Activated CD4-positive, alpha-beta T cell treated with anti-CD3 and anti-CD28 coated beads, Interleukin-2, amount 10 ng/mL, durations not matched to agents 7 days and 5 days (primary cell): ENCODE measurements at places on chromosomes 12 and 14. TPM values are rescaled to one million over a fixed set of nuclear protein-coding genes. Genes with fewer than 3 reads are reported as not detected.

NTS gene
- not detected for total RNA-seq

DNA sequence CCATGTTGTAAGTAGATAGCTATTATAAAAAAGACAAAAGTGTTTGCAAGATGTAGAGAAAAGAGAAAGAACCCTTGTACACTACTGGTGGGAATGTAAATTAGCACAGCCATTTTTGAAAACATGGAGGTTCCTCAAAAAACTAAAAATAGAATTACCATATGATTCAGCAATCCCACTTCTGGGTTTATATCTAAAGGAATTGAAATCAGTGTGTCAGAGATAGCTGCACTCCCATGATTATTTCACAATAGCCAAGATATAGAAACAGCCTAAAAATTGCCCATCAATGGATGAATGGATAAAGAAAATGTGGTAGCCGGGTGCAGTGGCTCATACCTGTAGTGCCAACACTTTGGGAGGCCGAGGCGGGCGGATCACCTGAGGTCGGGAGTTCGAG is 9.2 kb downstream of the PSMC6 start:
- no peak for DNase-seq

DNA sequence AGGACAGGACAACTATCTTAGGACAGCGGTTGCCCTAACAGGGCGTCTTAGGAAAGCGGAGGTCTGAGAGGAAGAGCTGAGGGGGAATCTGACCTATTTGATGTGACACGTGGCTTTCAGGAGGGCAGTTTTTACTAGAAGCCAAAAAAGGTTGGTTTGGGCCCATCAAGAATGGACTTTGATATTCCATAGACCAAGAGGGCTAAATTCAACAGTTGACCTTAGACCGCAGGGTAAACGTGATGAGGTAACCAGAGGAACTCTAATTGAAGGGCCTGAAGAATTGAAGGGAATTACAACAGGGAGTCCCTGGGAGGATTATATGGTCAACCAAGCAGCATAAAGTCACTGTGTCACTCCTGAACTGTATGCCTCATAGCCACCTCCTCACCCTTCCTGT is 11.5 kb downstream of the C1S start:
- no peak for DNase-seq

DNA sequence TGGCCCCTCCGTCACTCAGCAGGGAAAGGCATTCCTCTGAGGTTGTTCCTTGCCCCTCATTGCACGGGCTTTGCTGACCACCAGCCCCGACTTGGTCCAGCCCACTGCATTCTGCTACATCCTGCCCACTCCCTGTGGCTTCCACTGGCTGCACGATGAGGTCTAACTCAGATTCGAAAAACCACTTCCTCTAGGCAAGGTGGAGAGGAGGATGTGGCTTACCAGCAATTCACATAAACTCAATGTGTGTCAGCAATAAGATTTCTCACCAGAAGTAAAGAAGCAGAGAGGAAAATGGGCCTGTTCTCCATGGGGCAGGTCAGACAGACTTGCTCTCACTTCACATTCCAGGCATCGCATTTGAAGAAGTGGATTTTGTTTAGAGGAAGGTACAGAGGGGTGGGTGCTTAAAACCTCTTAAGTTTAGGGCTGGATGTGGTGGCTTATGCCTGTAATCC is 14.7 kb downstream of the GPR68 start:
- peak; percentile 88 for DNase-seq

GRCh38 chr14:86683561-86683960 is 1153.6 kb downstream of the FLRT2 start:
- no peak for DNase-seq

- DNase-seq = no peak
Measured at GRCh38 chr14:93537951-93538350, 107.2 kb downstream of the UNC79 start.

KRT74 gene
- total RNA-seq = 0.15 TPM

GRCh38 chr12:91868054-91868453 is 277.6 kb downstream of the BTG1 start:
- no peak for DNase-seq

DNA sequence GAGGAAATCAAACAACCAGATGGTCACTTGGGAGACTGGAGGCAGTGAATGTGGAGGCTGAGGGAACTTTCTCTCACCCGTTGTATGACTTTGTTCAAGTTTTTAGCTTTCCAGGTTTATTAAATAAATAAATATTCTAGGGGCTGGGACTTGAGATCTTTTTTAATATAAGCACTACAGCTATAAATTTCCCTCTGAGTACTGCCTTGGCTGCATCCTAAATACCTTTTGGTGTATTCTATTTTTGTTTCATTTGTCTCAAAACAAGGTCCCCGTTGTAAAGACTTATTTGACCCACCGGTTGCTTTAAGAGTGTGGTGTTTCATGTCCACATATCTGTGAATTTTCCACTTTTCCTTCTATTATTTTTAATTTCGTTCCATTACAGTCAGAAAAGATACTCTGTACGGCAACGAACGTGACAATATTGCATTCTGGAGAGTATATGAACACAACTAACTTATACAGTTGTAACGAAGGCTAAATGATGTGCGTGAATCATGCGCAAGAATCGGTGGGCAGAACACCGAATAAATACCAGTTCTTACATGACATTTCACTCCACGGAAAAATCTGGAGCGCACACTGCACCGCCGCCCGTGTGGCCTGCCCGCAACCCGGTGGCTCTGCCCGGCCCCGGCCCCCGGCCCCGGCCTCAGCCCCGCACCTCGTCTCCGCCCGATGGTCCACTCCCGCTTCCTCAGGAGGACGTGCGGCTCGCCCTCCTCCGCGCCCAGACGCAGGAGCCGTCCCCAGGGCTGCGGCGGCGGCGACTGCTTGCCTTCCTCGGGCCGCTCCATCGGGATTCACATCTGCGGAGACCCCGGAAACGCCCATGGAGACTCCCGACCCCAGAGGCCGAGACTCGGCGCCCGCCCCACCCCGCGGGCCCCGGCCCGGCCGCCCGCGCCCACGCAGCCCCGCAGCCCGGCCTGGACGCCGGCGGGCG is 602 bp downstream of the CHFR start:
- DNase-seq = peak; percentile 23

- no peak for DNase-seq
Measured at GRCh38 chr14:80678436-80678835, 263.1 kb downstream of the CEP128 start.

DNA sequence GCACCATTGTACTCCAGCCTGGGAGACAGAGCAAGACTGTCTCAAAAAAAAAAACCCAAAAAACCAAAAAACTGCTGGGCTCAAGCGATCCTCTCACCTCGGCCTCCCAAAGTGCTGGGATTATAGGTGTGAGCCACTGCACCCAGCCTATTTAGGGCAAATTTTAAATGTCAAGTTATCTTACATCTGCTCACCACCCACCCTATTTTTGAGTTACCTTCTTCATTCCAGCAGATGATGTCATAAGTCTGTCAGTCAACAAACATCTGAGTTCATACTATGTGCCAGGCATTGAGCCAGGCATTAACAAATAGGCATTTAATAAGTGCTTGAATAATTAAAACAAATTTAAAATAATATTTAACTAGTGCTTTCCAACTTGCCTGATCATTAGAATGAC is 21.5 kb downstream of the BATF start:
- DNase-seq = no peak

DNA sequence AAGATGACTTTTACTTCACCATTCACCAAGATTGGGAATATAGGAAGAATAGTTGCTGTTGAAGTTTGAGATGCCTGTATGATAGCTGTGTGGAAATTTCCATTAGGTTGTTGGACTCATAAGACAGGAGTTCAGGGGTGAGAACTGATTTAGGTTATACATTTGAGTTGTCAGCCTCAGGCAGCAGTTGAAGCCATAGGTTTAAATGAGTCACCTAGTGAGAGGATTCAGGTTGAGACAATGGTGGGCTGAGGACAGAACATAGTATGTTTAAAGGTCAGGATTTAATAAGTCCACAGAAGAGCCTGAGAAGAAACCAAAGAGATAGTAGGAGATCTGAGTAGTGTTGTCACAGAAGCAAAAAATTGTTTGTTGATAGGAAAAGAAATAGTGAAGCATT is 63.6 kb upstream of the MON2 start:
- DNase-seq = no peak

DNA sequence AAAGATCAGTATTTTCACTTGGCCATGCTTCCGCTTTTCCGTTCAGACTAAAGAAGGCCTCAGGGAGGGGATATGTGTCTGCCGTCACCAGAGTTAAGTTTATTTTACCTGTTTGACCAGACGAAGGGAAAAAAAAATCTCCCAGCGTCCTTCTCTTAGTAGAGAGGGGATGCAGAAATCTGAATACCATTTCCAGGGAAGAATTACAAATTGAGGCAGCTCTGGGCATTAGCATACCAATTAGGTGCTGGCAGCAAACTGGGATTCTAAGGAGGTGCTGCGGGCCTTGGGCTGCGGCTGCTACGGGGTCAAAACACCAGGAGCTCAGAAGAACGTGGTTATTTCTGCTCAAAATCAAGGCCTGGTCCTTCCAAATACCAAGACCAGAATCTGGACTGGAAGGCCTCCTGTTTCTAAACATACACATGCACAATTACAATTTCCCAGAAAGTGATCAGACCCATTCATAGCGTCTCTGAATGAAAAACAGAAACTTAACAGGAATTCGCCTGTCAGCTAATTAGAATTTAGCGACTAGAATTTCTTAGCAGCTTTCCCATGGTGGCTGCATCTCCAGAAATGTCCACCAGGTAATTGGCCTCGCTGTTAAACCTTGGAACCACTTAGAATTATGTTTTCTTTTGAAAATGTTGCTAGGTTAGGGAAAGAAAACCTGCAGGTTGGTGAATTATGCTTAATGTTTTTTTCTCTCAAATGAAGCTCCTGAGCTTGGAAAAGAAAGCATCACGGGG is 617.0 kb downstream of the VRK1 start:
- DNase-seq = no peak

GRCh38 chr12:56476972-56477432 is 8.6 kb downstream of the SPRYD4 start:
- no peak for DNase-seq

GRCh38 chr14:50830932-50831725 is at the start of gene NIN:
TSS of gene NIN (minus strand) at chr14:50831162. CDS start at chr14:50822056, 9,106 bp downstream.
- peak; percentile 78 for DNase-seq

- no peak for DNase-seq
Measured at GRCh38 chr14:91145391-91146160, 31.7 kb downstream of the DGLUCY start.

- DNase-seq = no peak
Measured at GRCh38 chr12:91877456-91878235, 268.0 kb downstream of the BTG1 start.
